ENCODE measurements at places on chromosomes 7 and 10. TPM values are rescaled to one million over a fixed set of nuclear protein-coding genes. Genes with fewer than 3 reads are reported as not detected.

The CPN1 gene
- not detected for total RNA-seq

The RAB19 gene
- total RNA-seq: 1.3 TPM

The ZNF727 gene
- 0.50 TPM for total RNA-seq

The FAM25G gene
- not detected for total RNA-seq

The OR2AE1 gene
- 0.17 TPM for total RNA-seq

The GRIFIN gene
- total RNA-seq: not detected

The PIK3CG gene
- total RNA-seq: not detected

The CDC14C gene
- not detected for total RNA-seq

The EN2 gene
- 0.17 TPM for total RNA-seq
